Pericardium fibroblast (primary cell): ENCODE measurements at places on chromosomes 5 and 9. TPM values are rescaled to one million over a fixed set of nuclear protein-coding genes. Genes with fewer than 3 reads are reported as not detected.

C9orf153 gene
- total RNA-seq = not detected in 2 replicates

C1QTNF3 gene
- 0.35 and 1.1 TPM in 2 replicates for total RNA-seq

FAM200C gene
- 3.0 and 4.0 TPM in 2 replicates for total RNA-seq

PCDHB14 gene
- 0.70 TPM in 1 of 2 replicates, not detected in the other for total RNA-seq

SHOC1 gene
- total RNA-seq = 0.09 TPM in 1 of 2 replicates, not detected in the other

SLC23A1 gene
- total RNA-seq = not detected in 2 replicates

C1QTNF2 gene
- 0.47 and 1.9 TPM in 2 replicates for total RNA-seq

CDKN2B-AS1 gene
- total RNA-seq = 0.26 TPM in 1 of 2 replicates, not detected in the other

PGM5 gene
- total RNA-seq = 1.4 and 6.3 TPM in 2 replicates

GLRA1 gene
- total RNA-seq = not detected in 2 replicates

RLN1 gene
- total RNA-seq = 3.7 TPM in 1 of 2 replicates, not detected in the other

TMEM232 gene
- total RNA-seq = 0.94 and 1.1 TPM in 2 replicates

MAN2A1 gene
- 32.9 and 41.3 TPM in 2 replicates for total RNA-seq

BTNL3 gene
- total RNA-seq = not detected in 2 replicates

SPINK4 gene
- total RNA-seq = not detected in 2 replicates

CDX1 gene
- total RNA-seq = 0.12 and 0.60 TPM in 2 replicates

HTR4 gene
- not detected in 2 replicates for total RNA-seq

IL4 gene
- total RNA-seq = not detected in 2 replicates

ZBTB43 gene
- 5.3 and 6.7 TPM in 2 replicates for total RNA-seq

TSLP gene
- total RNA-seq = 0.47 and 0.85 TPM in 2 replicates

LAMC3 gene
- total RNA-seq = 0.09 and 5.1 TPM in 2 replicates

GDNF gene
- total RNA-seq = 0.47 TPM in 1 of 2 replicates, not detected in the other

MAT2B gene
- total RNA-seq = 32.1 and 48.9 TPM in 2 replicates
